ENCODE measurements at places on chromosomes 2 and 18. TPM values are rescaled to one million over a fixed set of nuclear protein-coding genes. Genes with fewer than 3 reads are reported as not detected.

The MC5R gene
- 6.7 TPM for total RNA-seq

- DNase-seq, result no peak
Measured at GRCh38 chr18:76371301-76372203, 123.5 kb downstream of the ZNF516 start.

DNA sequence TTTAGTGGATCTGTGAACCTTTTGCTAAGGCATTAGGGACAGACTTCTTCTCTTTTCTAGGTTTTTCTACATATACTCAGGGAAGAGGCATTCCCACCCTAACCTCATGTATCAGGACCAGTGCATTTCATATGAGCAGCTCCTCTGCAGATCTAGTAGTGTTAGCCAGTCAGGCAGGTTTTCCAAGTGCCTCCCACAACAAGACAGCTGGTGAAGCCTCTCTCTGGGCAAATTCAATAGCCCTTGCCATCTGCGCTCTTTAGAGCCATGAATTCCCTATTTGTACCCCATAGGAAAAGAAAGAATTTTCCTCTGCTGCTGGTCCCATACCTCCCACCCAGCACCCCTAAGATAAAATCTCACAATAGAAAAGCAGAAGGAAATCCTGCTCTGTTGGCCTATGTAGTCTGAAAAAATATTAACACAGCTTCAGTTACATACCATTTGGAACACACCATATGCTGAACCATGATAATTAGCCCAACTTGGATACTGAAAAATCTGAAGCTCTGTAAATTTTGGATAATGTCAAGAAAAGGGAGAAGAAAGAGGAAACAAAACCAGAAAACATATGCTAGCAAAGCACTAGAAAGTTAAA, 1354.6 kb upstream of the NRXN1 start:
- DNase-seq, result no peak

The LYPD6B gene
- not detected for total RNA-seq

The PPP1R1C gene
- 4.8 TPM for total RNA-seq

The CYRIA gene
- total RNA-seq, result 25.2 TPM

GRCh38 chr2:197306696-197307040, 3.9 kb downstream of the ANKRD44 start:
- DNase-seq, result peak; percentile 42

DNA sequence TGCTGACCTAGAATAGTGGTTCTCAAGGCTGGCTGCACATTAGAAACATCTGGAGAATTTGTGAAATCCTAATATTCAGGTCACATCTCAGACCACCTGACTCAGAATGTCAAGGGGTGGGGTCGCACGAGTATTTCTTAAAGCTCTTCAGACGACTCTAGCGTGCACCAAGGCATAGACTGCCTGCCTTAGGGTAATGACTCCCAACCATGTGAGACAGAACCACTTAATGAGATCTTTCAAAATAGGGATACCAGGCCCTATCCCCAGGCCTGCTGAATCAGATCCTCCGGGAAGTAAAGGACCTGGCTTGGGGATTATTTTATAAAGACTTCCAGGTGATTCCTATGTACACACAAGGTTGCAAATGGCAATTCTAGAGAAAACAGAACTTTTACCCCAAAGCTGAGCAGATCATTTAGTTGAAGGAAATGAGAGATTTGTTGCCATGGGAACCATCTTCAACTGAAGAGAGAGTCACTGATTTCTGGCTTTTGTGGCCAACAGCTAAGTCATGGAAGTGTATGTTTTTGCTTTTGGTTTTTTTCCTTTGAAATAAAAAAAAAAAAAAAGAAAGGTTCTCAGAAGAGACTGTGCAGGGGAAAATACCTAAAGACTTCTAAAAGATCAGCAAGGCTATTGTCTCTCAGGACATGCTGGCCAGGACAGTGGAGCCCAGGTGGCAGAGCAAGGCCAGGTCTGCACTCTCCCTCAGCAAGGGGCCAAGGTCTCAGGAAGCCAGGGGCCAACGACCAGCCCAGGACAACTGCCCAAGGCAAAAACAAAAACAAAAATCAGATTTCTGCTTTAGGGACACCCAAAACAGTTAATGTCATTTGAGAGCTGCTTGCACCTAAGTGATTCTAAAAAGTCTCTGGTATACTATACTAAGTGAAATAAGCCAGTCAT, 15.3 kb upstream of the LOXHD1 start:
- no peak for DNase-seq

- DNase-seq, result no peak
Measured at GRCh38 chr2:12763486-12763885, 46.8 kb downstream of the TRIB2 start.

The ACADL gene
- not detected for total RNA-seq

- no peak for DNase-seq
Measured at GRCh38 chr18:62157843-62158242, 29.0 kb downstream of the PIGN start.

The SERPINB3 gene
- not detected for total RNA-seq

DNA sequence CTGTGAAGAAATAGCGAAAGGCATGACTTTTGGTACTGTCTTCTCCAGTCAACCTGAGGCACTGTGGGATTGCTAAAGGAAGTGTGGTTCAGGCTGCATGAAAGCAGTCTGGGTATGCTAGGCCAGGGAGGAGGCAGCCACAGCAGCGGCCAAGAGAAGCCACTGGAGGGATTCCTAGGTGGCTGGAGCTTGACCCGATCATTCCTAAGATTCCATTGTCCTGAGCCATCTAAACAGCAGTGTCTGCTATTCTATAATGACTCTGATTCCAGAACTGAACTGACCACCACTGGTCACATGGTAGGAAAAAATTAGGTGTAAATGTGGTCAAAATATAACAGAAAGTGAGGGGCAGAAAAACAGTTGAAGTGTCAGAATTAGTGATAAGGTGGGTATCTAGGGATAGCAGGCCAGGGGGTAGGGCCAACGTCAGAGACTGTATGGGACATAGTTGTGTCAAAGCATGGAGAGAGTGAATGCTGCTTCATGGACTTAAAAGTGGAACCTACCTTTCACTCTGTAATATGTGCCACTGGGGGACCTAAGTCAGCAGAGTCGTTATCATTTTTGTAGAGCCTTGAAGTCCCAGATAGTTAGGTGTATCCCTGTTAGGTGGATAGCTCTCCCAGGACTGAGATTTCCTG, 204.6 kb downstream of the CTNNA2 start:
- peak; percentile 99 for DNase-seq

The MC2R gene
- not detected for total RNA-seq

The SKOR2 gene
- not detected for total RNA-seq

GRCh38 chr2:17813010-17813741, 3.1 kb upstream of the MSGN1 start:
- peak; percentile 16 for DNase-seq

DNA sequence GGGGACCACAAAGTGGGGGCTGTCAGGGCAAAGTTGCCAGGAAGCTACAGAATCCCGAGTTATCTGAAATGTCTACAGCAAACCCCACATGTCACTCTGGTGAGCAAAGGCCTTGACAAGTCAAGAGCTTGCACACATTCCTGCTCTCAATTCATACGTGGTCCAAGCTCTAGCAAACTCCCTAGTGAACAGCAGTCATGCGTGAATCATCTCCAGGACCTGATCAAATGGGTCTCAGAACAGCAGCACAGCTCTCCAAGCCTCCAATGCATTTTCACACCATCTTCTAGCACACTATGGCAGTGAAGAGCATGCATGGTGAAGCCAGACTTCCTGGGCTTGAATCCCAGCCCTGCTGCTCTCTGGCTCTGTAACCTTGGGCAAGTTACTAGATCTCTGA, 68.5 kb downstream of the MYO5B start:
- no peak for DNase-seq

DNA sequence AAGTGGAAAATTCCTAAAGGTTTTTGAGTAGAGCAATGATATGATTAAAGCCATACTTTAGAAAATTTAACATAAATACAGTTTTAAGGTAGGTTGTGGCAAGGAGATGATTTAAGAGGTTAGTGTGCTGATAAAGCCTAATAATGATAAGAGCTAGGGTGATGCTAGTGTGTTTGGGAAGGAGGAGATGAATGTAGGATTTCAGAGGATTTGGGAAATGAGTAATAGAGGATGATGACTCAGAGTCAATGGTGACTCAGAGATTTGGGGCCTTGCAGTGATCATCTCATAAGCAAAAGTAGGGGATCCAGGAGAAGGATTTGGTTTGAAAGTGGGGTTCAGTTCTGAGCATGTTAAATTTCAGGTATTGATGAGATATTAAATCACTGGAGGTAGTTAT, 23.3 kb downstream of the STAMBP start:
- DNase-seq, result peak; percentile 94

DNA sequence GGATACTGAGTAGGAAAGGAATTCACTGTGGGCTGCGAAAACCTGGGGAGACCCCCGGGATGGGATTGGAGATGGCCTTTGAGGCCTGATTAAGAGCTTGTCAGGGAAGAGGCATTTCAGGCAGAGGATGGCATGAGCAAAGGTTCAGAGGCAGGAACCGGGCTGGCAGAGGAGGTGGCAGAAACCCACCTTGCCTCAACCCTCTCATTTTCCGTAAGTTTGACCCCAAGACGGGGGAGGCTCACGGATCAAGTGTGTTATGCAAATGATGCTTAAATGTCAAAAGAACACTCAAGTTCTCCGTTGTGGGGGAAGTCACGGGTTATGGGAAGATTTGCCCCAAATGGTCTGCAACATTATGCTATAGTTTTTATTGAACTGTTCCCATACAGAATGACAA, 88.3 kb downstream of the MYCN start:
- no peak for DNase-seq

The PFN4 gene
- 0.40 TPM for total RNA-seq

- DNase-seq, result no peak
Measured at GRCh38 chr18:21762181-21762772, 21.7 kb downstream of the MIB1 start.

DNA sequence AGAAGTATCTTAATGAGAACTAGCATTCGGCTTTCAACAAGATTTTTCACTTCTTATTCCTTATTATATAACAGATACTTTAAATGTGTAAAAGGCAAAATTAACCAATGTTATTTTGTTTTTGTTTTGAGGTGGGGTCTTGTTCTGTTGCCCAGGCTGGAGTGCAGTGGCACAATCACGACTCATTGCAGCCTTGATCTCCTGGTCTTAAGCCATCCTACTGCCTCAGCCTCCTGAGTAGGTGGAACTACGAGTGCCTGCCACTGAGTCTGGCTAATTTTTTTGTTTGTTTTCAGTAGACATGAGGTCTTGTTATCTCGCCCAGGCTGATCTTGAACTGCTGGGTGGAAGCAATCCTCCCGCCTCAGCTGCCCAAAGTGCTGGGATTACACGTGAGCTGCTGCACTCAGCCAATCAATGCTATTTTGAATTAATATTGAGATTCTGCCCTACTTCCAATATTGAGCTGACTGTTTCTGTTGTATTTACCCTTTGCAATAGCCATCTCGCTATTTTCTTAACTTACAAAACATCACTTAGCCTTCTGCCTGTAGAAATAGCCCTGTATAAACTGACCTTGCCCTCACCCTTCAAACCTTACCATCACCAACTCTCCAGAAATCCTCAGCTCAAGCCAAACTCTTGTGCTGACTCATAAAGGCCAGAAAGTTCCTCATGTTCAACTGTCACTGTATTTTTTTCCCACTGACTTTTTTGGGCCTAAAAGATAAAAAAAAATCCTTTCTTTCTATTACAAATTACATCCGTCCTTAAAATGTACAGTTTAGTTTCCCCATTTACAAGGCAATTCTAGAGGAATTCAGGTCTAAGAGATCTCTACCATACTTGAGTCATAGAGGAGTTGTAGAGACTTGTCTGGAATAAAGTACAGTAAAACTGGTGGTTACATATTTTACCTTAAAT, 94.3 kb downstream of the OLA1 start:
- DNase-seq, result peak; percentile 11

The FAM228A gene
- total RNA-seq, result not detected

DNA sequence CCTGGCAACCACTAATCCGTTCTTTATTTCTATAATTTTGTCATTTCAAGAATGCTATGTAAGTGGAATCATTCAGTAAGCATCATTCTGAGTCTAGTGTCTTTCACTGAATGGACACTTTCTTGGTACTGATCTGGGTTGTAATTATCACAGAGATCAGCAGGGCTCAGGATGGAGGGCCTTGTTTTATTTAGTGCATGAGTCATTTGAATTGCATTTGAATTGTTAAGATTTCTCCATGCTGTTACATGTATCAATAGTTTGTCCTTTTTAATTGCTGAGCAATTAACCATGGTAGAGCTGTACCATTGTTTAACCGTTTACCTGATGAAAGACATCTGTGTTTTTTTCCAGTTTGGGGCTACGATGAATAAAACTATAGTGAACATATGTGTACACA, 256.4 kb downstream of the THSD7B start:
- DNase-seq, result no peak

The SPIRE1 gene
- total RNA-seq, result 33.9 TPM

GRCh38 chr2:70201831-70202230, 11.0 kb upstream of the C2orf42 start:
- no peak for DNase-seq

GRCh38 chr2:69677914-69678313, 34.4 kb upstream of the AAK1 start:
- no peak for DNase-seq

The PRKCE gene
- total RNA-seq, result 17.7 TPM

DNA sequence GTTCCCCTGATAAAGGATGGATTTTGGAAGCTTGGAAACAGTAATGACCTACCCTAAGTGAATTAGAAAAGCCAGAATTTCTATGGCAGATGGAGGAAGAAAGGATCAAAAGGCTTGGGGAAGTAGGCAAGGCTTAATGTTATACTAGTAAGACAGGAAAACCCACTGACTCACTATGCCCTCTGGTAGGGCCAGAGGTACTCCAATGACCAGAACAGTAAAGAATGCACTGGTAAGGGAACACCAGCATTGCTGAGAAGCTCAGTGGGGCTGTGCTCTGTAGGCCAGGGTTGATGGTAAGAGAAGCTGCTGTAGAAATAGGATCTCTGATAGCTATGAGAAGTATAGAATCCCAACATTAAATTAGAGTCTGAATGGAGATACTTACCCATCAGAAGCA, 126.4 kb downstream of the GFPT1 start:
- no peak for DNase-seq

- DNase-seq, result no peak
Measured at GRCh38 chr18:37516361-37516853, 49.2 kb downstream of the CELF4 start.

GRCh38 chr2:20450201-20450999, 3.5 kb downstream of the RHOB start:
- peak; percentile 28 for DNase-seq

DNA sequence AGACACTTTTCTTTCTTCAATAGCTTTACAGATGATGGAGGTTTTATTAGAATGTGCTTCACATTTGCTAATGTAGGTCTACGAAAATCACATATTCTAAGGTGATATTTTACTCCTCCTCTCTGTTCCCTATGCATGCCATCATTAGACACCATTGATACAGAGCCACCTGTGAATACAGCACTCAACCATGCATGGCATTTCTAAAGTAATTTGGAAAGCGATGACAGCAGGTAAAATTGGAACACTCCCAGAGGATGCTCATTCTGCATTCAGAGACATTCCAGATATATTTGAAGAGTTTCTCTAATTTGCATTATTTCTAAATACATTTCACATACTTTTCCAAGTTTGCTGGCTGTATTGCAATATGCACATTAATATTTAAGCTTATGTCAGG, 65.3 kb upstream of the RIT2 start:
- no peak for DNase-seq

GRCh38 chr2:62654423-62654791, 51.1 kb upstream of the EHBP1 start:
- DNase-seq, result peak; percentile 88
